ENCODE measurements at places on chromosomes 5 and 9. TPM values are rescaled to one million over a fixed set of nuclear protein-coding genes. Genes with fewer than 3 reads are reported as not detected.

GRCh38 chr9:31335529-31336234 lies 1048.8 kb upstream of the ACO1 start:
- DNase-seq = peak; percentile 75
- H3K4me3 ChIP-seq = no peak overlapping the region
- H3K4me1 ChIP-seq = peaks cover 20% of the 10 kb centered on the region
- H3K27me3 ChIP-seq = no peaks in the 10 kb centered on the region

The PCDHGB5 gene
- 10.1 TPM for polyA plus RNA-seq

The ESM1 gene
- 214 TPM for polyA plus RNA-seq

- no peaks in the 10 kb centered on the region for H3K36me3 ChIP-seq
- H3K4me3 ChIP-seq = no peak overlapping the region
- peaks cover 2% of the 10 kb centered on the region for H3K27me3 ChIP-seq
- no peak overlapping the region for H3K27ac ChIP-seq
- H3K4me1 ChIP-seq = no peaks in the 10 kb centered on the region
These were observed 370.1 kb downstream of the KIAA0825 start for GRCh38 chr5:94248175-94248875.

The LCN12 gene
- polyA plus RNA-seq = 0.62 TPM

- peak; percentile 73 for DNase-seq
- peaks cover 31% of the 10 kb centered on the region for H3K4me1 ChIP-seq
- no peak overlapping the region for H3K27ac ChIP-seq
- no peaks in the 10 kb centered on the region for H3K27me3 ChIP-seq
- no peak overlapping the region for H3K4me3 ChIP-seq
These were observed 1172.9 kb downstream of the CDH12 start for GRCh38 chr5:21680196-21680595.

The CNTRL gene
- polyA plus RNA-seq = 6.1 TPM

GRCh38 chr5:134714541-134714940 lies 23.8 kb upstream of the CAMLG start:
- no peaks in the 10 kb centered on the region for H3K4me1 ChIP-seq
- no peak overlapping the region for H3K4me3 ChIP-seq
- H3K27me3 ChIP-seq = no peaks in the 10 kb centered on the region
- H3K36me3 ChIP-seq = peaks cover 13% of the 10 kb centered on the region
- H3K27ac ChIP-seq = no peak overlapping the region

GRCh38 chr5:172245046-172245445 lies 38.5 kb downstream of the UBTD2 start:
- no peaks in the 10 kb centered on the region for H3K4me1 ChIP-seq
- H3K27ac ChIP-seq = no peak overlapping the region
- no peak overlapping the region for H3K4me3 ChIP-seq
- DNase-seq = no peak
- no peaks in the 10 kb centered on the region for H3K36me3 ChIP-seq

The ZNF454 gene
- polyA plus RNA-seq = 0.08 TPM

GRCh38 chr5:72046106-72046505 lies 61.2 kb upstream of the MAP1B start:
- H3K27ac ChIP-seq = no peak overlapping the region
- H3K27me3 ChIP-seq = peaks cover 37% of the 10 kb centered on the region
- no peak overlapping the region for H3K4me3 ChIP-seq
- no peak for DNase-seq
- H3K36me3 ChIP-seq = no peaks in the 10 kb centered on the region

The SGTB gene
- 1.7 TPM for polyA plus RNA-seq

The SLIT3 gene
- polyA plus RNA-seq = 1.5 TPM

DNA sequence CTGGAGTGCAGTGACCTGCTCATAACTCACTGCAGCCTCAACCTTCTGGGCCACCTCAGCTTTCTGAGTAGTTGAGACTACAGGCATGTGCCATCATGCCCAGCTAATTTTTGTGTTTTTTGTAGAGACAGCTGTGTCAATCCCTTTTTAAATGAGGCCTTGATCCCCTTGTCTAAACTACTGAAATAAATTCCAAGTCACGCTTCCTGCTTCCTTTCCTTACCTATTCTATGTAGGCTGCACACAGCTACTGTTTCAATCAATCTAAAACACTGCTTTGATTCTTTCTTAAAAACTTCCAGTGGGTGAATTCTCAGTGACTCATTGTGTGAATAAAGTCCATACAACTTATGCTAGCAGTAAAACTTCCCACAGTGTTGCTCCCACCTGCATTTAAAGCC lies 2.9 kb upstream of the C7 start:
- no peak for DNase-seq
- no peaks in the 10 kb centered on the region for H3K4me1 ChIP-seq
- H3K36me3 ChIP-seq = no peaks in the 10 kb centered on the region
- peaks cover 3% of the 10 kb centered on the region for H3K27me3 ChIP-seq
- H3K27ac ChIP-seq = no peak overlapping the region
- no peak overlapping the region for H3K4me3 ChIP-seq

The ANKDD1B gene
- polyA plus RNA-seq = 0.05 TPM

DNA sequence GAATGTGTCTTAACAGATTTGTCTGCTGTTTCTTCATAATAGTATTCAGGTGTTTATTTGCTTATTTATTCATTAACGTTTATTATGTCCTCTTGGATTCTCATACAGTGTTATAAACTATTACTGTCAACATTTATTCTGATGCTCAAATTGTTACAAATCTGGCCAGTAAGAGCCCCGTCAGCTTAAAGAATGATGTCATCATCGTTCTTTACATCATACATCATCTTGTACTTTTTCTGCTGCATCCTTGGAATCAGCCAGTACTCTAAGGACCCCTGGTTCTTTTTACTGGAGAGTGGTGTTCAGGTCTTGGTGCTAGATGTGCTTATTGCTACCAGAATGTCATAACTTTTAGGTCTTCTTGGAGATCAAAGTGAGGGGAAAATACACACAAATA lies 86.6 kb downstream of the SH3GL2 start:
- H3K36me3 ChIP-seq = no peaks in the 10 kb centered on the region
- H3K4me1 ChIP-seq = no peaks in the 10 kb centered on the region
- no peaks in the 10 kb centered on the region for H3K27me3 ChIP-seq
- H3K4me3 ChIP-seq = no peak overlapping the region

DNA sequence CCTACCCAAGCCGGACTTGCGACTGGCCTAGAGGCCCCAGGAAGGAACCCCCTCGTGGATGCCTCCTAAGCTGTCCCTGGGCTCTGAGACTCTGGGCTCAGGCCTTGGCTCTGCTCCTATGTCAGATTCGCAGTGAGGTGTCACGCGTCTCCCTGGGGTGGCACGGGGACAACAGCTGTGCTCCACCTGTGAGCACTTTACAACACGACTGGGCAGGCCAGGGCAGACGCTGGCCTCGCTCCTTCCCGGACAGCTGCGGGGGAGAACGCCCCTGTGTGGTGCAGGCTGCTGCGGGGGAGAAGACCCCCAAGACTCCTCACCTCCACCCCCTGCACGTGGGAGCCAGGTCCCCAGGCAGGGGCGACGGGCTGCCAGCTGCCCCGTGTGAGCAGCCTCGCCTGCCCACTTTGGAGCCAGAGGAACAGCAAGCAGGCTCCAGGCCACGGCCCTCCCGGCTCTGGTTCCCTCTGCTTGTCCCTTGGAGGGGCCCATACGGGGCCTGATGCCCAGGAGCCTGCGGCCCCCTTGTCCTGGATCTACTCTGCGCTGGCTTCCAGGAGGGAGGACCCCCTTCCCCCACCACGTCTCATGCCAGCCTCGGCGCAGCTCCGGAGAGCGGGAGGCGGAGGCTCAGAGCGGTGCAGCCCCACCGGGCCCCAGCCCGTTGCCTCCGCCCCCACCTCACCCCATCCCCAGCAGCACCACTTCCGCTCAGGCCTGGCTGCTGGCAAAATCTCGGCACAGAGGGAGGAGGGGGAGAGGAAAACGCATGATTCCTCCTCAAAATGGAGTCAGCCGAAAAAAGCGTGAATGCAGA lies 36.0 kb downstream of the SARDH start:
- H3K4me1 ChIP-seq = no peaks in the 10 kb centered on the region
- no peak for DNase-seq
- H3K27me3 ChIP-seq = peaks cover 2% of the 10 kb centered on the region
- H3K4me3 ChIP-seq = no peak overlapping the region
- no peak overlapping the region for H3K27ac ChIP-seq
- no peaks in the 10 kb centered on the region for H3K36me3 ChIP-seq

The FYB1 gene
- polyA plus RNA-seq = not detected

GRCh38 chr9:98418578-98419259 lies 163.3 kb upstream of the TBC1D2 start:
- no peaks in the 10 kb centered on the region for H3K27me3 ChIP-seq
- no peak overlapping the region for H3K4me3 ChIP-seq
- DNase-seq = no peak
- no peak overlapping the region for H3K27ac ChIP-seq
- no peaks in the 10 kb centered on the region for H3K36me3 ChIP-seq

GRCh38 chr9:121604242-121604641 lies 47.2 kb upstream of the DAB2IP start:
- H3K36me3 ChIP-seq = no peaks in the 10 kb centered on the region
- no peak for DNase-seq
- H3K27me3 ChIP-seq = peaks cover 28% of the 10 kb centered on the region

The IL13 gene
- polyA plus RNA-seq = 0.06 TPM

The BBLN gene
- 124 TPM for polyA plus RNA-seq

DNA sequence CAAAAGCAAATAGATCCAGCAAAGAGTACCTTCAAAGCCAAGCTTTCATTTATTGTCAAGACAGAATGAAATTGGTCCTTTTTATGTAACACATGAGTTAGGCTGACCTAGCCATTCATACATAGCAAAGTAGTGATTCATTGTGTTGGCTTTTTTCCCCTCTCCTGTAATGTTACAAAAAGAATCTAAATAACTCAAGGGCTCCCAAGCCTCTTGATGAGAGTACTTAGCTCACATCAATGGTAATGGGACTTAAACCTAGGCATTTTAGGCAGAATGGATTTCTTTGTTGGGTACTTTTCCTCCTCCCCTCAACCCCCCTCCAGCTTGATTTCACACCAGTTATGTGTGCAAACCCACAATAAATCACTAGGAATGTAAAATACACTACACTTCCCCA lies 123.7 kb downstream of the EBF1 start:
- no peak overlapping the region for H3K4me3 ChIP-seq
- peaks cover 31% of the 10 kb centered on the region for H3K4me1 ChIP-seq
- H3K27ac ChIP-seq = no peak overlapping the region
- peak; percentile 71 for DNase-seq
- H3K27me3 ChIP-seq = no peaks in the 10 kb centered on the region

GRCh38 chr5:163345216-163345615 lies 92.2 kb upstream of the CCNG1 start:
- no peaks in the 10 kb centered on the region for H3K27me3 ChIP-seq
- no peak overlapping the region for H3K27ac ChIP-seq
- no peak overlapping the region for H3K4me3 ChIP-seq
- no peak for DNase-seq

DNA sequence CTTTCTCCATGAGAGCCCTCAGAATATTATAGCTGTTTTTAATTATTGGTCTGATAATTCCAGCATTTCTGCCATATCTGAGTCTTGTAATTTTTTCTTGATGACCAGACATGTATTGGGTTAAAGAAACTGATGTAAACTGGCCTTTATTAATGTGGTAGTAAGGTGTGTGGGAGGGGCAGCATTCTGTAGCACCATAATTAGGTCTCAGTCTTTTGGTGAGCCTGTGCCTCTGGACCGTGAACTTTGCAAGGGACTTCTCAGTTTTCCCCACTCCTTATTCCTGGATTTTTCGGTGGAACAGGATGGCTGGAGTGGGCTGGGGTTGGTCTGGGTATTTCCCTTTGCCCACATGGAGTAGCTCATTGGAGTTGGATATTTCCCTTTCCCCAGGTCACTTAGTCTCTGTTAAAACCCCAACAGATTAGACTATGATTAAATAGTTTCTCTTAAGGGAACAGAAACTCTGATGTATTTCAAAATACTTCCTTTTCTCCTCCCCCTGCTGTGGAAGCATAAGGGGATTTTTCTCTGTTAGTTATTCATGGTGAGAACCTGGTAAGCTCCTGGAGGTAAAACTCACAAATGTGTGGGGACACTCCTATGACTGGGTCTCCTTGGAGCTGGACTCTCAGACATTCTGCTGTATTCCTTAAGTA lies 52.4 kb downstream of the FSD1L start:
- no peaks in the 10 kb centered on the region for H3K36me3 ChIP-seq
- no peaks in the 10 kb centered on the region for H3K27me3 ChIP-seq
- no peak for DNase-seq
- H3K4me1 ChIP-seq = no peaks in the 10 kb centered on the region

GRCh38 chr9:12703996-12704395 lies 10.8 kb downstream of the TYRP1 start:
- H3K27me3 ChIP-seq = no peaks in the 10 kb centered on the region
- H3K27ac ChIP-seq = no peak overlapping the region
- H3K4me1 ChIP-seq = peaks cover 12% of the 10 kb centered on the region
- no peaks in the 10 kb centered on the region for H3K36me3 ChIP-seq
- DNase-seq = no peak

DNA sequence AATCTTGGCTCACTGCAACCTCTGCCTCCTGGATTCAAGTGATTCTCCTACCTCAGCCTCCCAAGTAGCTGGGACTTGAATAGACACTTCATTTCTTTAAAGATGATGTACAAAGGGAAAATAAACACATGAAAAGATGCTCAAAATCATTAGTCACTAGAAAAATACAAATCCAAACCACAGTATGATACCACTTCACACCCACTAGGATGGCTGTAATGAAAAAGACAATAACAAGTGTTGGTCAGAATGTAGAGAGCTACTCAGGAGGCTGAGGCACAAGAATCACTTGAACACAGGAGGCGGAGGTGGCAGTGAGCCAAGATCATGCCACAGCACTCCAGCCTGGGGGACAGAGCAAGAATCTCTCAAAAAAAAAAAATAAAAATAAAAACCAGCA lies 13.0 kb downstream of the F2RL2 start:
- no peak for DNase-seq
- no peak overlapping the region for H3K4me3 ChIP-seq
- no peaks in the 10 kb centered on the region for H3K4me1 ChIP-seq
- H3K27me3 ChIP-seq = no peaks in the 10 kb centered on the region
- no peaks in the 10 kb centered on the region for H3K36me3 ChIP-seq
- no peak overlapping the region for H3K27ac ChIP-seq

DNA sequence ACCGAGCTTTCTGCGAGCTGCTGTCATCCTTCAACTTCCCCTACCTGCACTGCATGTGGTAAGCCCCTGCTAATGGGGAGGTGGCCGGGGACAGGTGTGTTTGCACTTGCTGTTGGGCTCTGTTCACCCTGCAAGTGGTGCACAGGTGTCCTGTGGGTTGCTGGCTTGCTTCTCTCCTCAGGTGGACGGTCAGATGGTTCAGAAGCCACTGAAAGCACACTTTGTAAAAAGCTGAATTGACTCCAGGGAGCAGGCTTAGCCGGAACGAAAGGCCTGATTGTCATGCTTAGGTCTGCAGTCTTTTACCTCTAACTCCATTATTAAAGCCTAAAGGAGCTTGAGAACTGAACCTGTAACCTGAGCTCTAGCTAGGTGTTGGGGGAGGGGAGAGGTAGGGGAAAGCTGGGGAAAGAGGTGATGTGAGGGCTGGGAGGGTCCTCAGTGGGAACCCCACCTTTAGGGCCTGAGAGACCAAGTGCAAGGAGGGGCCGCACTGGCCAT lies 37.6 kb downstream of the ACER2 start:
- no peak for DNase-seq
- H3K36me3 ChIP-seq = no peaks in the 10 kb centered on the region
- no peak overlapping the region for H3K27ac ChIP-seq
- no peak overlapping the region for H3K4me3 ChIP-seq
- H3K27me3 ChIP-seq = no peaks in the 10 kb centered on the region

The DRD1 gene
- not detected for polyA plus RNA-seq

- no peaks in the 10 kb centered on the region for H3K36me3 ChIP-seq
- no peak overlapping the region for H3K27ac ChIP-seq
- peaks cover 4% of the 10 kb centered on the region for H3K4me1 ChIP-seq
- H3K27me3 ChIP-seq = no peaks in the 10 kb centered on the region
These were observed 9.0 kb downstream of the SLC36A1 start for GRCh38 chr5:151456321-151456940.

The TRPM6 gene
- 0.01 TPM for polyA plus RNA-seq

The CDH6 gene
- polyA plus RNA-seq = 0.10 TPM

All from endothelial cell of umbilical vein (primary cell).